ENCODE measurements at places on chromosomes 12 and 14. TPM values are rescaled to one million over a fixed set of nuclear protein-coding genes. Genes with fewer than 3 reads are reported as not detected.

Gene KRT75
- not detected for total RNA-seq

Gene IL22
- total RNA-seq, result not detected

Gene SERPINA1
- not detected for total RNA-seq

Gene YARS2
- total RNA-seq, result 37.0 TPM
